ENCODE measurements at places on chromosomes 3 and 15. TPM values are rescaled to one million over a fixed set of nuclear protein-coding genes. Genes with fewer than 3 reads are reported as not detected.

SPPL2A gene
- total RNA-seq: 71.3 TPM

ATP10A gene
- not detected for total RNA-seq

DNA sequence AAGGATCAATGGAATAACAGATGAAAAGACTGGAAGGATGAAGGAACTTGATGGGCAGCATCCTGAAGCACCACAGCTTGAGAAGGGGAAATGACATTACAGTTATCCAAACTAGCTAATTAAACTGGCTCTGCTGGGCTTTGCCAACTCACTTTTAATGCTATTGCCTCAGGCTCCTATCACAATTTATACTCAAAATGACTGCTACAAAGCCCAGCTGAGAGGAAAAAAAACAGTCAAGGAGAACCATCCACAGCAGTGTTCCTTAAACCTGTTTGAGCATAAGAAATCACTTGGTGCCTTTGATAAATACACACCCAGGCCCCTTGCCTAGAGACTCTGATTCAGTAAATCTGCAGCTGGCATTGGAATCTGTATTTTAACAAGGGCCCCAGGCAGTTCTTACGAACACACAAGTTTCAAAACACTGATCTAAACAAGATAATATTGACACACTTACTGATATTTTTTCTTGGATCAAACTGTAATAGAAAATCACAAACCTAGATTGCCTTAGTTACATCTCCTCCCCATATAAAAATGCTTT is 85.8 kb downstream of the MB21D2 start:
- no peak for DNase-seq

NANOGP8 gene
- not detected for total RNA-seq

GRCh38 chr3:58408906-58409305 is 24.7 kb downstream of the PDHB start:
- DNase-seq: no peak

GRCh38 chr3:38717355-38718240 is 68.1 kb upstream of the SCN5A start:
- no peak for DNase-seq

- DNase-seq: no peak
These were observed 281.9 kb upstream of the ONECUT1 start for GRCh38 chr15:53072077-53072476.

GOLGA8O gene
- total RNA-seq: 0.20 TPM

GRCh38 chr3:277873-278272 is 81.3 kb downstream of the CHL1 start:
- no peak for DNase-seq

DNA sequence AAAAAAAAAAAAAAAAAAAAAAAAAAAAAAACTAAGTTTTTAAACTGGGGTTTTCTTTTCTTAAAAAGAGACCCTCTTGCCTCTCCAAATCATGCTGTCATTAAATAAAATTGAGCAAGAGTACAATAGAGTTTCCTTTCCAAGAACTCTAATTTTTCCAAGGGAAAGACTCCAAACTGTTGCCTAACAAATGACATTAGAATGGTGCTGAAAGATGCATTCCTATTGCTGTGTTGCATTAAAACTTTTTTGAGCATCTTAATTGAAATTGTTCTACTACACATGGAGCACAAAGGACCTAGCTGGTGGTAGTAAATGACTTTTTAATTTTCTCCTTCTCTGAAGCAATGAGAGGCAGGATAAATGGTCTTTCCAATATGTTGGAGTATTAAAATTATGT is 469.1 kb upstream of the ARHGEF26 start:
- DNase-seq: no peak

CEP19 gene
- 2.3 TPM for total RNA-seq

GRCh38 chr3:124942613-124943012 is 8.1 kb upstream of the MUC13 start:
- DNase-seq: no peak

GRCh38 chr3:139358841-139359562 is 15.2 kb downstream of the MRPS22 start:
- DNase-seq: no peak

- DNase-seq: no peak
These were observed 2.5 kb upstream of the C3orf38 start for GRCh38 chr3:88147261-88147660.

- no peak for DNase-seq
These were observed 27.1 kb upstream of the MGLL start for GRCh38 chr3:127849368-127849767.

GRCh38 chr3:59234884-59235633 is 185.2 kb upstream of the CFAP20DC start:
- no peak for DNase-seq

- DNase-seq: no peak
These were observed 45.7 kb downstream of the EIF2AK4 start for GRCh38 chr15:39979606-39980005.

- DNase-seq: no peak
These were observed 576.2 kb downstream of the TUSC7 start for GRCh38 chr3:117285737-117286136.

COPB2 gene
- 238 TPM for total RNA-seq

MAP6D1 gene
- 2.9 TPM for total RNA-seq

GRCh38 chr3:115615001-115615814 is 8.1 kb upstream of the GAP43 start:
- no peak for DNase-seq

THSD4 gene
- 35.2 TPM for total RNA-seq

TUSC7 gene
- total RNA-seq: not detected

GRCh38 chr15:40856746-40857145 is 12.9 kb downstream of the SPINT1 start:
- DNase-seq: no peak

- DNase-seq: no peak
These were observed 20.4 kb downstream of the CFAP100 start for GRCh38 chr3:126414961-126415660.

GRCh38 chr15:46815240-46815639 is 902.1 kb upstream of the SEMA6D start:
- DNase-seq: no peak
